ENCODE measurements at places on chromosomes 5 and 9.

- DNase-seq: no peak
These were observed 8.9 kb downstream of the NLN start for GRCh38 chr5:65730910-65731309.

GRCh38 chr5:93054424-93055163, 526.4 kb downstream of the NR2F1-AS1 start:
- DNase-seq: no peak

- DNase-seq: no peak
These were observed 80.7 kb upstream of the ADRA1B start for GRCh38 chr5:159835548-159835947.

DNA sequence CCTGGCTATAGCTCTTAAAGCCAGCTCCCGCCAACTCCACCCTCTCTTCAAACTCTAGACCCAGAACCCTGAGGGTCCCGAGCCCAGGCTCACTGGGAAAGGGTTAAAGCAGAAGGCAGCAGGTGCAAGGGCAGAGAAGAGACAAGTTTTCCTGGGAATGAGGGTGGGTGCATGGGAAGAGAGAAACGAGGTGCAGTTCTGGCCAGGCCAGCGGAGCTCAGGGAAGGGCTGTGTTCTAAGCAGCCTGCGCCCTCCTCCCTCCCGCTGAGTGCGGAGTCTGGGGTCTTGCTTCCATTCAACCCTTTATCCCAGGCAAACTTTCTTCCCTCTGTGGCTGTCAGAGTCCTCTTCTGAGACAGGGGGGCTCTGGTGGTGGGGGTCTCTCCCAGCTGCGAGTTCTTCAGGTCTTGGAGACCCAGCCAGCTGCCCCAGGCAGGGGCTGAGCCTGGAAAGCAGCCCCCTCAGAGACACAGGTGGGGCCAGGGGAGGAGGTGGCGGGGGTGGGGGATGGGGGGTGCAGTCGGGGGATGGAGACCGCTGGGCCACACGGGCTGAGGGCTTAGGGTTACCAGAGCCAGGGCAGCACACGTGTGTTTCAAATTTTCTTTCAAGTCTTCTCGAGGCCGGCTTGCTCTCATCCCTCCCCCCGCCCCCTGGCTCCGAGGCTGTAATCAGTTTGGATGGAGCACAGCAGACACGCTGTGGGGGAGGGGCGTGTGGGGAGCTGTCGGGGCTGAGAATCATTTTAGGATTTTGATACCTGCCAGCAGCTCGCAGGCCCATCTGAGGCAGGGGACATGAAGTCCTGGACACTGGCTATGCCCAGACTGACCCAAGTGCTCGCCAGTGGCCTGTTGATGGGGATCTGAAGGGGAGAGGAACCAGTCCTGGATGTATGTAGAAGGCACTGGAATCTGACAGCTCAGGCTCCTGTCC, 169.6 kb upstream of the SMIM23 start:
- no peak for DNase-seq

- no peak for DNase-seq
These were observed 201.1 kb upstream of the CHD1 start for GRCh38 chr5:99129768-99130501.

GRCh38 chr5:112018846-112019245, 261.9 kb upstream of the NREP start:
- DNase-seq: no peak

GRCh38 chr5:86865256-86865785, 247.6 kb downstream of the COX7C start:
- no peak for DNase-seq

DNA sequence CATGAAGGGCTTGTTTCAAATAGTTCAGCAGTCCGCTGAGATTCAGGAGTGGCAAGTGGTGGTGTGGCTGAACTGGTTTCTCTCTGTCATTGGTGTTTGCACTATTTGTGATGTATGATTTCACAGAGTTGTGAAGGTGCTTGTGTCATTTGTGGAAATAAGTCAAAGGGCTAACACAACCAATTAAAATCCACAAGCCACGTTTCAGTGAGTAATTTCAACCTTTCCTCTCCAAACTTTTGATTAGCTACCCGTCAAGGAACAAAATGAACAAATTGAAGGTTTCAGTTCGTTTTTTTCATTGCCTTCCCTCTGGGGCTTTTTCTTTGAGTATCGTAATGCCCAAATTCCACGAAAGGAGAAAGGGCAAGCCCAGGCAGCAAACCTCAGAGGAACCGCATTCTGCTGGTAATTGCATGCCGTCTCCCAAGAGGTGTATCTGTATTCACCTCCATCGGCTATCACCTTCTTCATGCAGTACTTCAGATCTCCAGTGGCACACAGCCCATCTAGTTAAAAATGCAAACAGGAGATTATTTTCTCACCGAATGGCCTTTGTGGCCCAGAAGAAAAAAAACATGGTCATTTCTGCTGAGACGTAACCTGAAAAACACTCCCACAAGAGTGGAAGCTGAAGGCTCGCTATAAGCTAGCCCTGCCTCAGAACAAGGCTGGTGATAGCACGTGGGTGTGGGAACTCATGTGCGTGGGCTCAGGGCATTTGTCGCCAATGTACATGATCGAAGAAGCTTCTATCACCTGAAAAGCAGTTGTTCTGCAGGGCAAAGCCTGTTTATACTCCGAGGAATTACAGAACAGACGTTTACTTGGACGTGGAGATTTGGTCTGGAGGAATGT, 197.1 kb downstream of the NR3C1 start:
- DNase-seq: no peak

DNA sequence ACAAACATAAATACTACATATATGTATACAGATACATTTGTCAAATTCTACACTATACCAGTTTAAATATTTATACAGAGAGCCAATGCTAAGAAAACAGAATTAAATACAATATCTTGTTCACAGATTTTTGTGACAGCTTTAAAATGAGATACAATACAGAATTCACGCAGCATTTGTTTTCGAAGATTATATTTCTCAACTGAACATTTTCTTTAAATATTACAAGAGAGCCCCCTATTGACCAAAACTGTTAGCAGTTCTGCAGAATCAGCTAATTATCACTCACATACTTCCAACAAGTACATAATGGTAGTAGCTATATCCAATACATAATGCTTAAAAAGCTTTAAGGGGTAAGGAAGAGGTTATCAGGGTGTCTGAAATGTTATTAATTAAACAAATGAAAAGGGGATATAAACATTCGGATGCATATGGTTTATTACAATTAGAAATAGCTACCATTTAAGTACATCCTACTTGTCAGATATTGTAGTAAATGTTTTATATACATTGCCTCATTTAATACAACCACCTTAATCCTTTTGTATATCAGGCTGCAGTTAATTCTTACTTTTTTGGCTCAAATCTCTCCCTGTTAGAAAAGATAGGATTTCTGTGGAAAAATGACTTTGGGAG, 31.7 kb downstream of the ZDHHC21 start:
- no peak for DNase-seq

DNA sequence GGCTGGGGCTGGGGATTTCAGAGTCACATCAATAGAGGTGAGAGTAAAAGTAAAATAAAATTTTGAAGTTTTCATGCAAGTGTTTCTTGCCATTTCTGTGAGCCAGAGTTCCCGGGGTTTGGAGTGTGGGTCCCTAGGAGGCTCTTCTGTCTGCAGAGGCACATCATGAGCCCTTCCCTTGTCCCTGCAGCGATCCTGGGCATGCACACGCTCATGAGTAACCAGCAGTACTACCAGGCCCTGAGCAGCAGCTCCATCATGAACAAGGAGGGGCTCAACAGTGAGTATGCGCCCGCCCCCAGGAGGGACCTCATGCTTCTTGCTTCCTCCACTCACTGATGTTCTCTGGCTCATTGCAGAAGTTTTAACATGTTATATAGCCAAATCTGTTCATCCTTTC, 61.1 kb downstream of the TMOD1 start:
- DNase-seq: no peak

GRCh38 chr9:69171049-69171448, 3.0 kb upstream of the TJP2 start:
- peak; percentile 58 for DNase-seq

DNA sequence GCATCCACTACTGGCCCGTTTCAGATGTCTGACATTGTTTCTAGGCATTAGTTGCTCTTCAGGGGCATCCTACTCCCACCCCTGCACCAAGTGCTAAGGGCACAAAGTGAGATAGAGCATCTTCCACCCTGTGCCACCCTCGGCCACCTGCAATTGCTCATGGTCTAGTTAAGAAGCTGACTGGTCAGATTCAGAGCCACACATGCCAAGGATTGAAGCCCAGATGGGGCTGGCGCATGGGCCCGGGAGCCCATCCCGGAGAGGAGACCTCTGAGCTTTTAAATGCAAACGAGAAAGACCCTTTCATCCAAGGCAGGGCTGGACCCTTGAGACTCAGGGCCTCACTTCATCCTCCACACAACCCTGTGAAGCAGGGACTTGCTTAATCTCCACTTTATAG, 28.5 kb downstream of the HRH2 start:
- no peak for DNase-seq
